Omental fat pad (tissue), 4 donors: ENCODE measurements at places on chromosomes 2 and 18. TPM values are rescaled to one million over a fixed set of nuclear protein-coding genes. Genes with fewer than 3 reads are reported as not detected.

DNA sequence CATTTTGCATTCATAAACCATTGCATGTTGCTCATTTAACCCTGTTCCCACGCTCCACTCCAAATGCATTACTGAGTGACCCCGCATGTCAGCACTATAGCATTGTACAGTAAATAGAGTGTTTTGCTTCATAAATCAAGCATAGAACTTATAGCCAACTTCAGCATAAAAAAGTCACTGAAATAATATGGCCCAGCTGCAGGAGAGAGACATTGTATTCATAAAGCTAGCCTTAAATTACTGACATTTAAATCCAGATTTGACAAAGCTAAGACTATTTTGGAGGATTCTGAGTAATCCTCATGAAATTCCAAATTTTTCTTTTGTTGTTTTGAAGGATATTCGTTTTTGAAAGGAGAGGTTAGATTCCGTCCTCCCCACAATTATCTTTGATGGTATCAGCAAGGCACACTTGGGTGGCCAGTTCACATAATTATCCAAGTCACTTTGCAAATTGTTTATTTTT, 320.9 kb upstream of the TCF4 start:
- DNase-seq = no peak

GRCh38 chr18:55328301-55328700, 259.7 kb downstream of the TCF4 start:
- no peak for DNase-seq

GRCh38 chr2:100906131-100906530, 86.2 kb downstream of the NPAS2 start:
- DNase-seq = no peak

DNA sequence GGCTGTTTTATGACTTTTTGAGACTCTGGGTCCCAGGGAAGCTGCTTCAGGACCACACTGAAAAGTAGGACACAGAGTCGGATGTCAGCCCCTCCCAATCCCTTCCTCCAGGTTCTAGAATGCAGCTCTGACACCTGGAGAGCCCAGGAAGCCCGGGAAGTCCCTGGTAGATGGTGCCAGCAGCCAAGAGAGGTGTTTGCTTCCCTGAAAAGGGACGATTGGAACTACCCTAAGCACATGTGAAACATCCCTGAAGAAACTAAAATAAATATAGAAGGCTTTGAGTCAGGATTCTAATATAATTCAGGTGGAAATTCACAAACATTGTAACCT, 163.2 kb upstream of the CYRIA start:
- no peak for DNase-seq

The IL1F10 gene
- not detected for total RNA-seq

DNA sequence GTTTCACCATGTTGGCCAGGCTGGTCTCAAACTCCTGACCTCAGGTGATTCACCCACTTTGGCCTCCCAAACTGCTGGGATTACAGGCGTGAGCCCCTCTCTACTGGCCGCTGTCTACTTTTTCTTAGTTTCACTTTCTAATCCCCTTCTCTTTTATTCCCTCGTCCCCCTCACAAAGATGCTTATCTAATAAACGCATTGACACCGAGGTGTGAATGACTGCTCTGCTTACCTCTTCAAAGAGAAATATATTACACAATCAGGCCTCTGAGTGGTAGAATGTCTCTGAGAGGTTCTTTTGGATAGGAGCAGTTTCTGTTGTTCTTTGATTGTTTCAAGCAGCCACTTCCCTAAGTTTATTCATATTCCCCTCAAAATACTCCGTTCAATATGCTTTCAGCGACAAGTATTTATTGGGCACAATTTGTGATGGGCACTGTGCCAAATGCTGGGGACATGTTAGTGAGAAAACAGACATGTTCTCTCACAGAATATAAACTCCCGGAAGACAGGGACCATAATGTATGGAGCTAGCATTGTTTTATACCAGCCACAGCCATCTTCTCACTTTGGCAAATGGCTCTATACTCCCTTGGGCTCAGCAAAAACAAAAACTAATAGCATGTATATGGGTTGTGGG, 34.7 kb upstream of the RAPH1 start:
- no peak for DNase-seq

The LYPD1 gene
- total RNA-seq = not detected

DNA sequence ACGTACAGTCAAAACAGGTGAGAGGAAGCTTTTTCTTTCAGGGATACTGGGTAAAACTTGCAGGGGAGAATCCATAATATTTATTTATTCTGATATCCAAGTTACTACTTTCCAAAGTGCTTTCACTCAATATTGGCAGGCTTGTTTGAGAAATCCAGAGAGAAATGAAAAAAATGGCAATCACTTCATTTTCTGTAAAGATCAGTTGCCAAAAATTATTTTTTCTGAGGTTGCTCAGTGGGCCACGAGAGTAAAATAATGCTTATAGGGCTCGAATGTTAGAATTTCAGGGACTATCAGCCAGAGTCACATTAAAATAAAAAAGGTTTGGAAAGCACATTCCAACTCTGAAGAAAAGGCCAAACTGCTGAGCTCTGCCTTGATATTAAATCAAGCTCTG, 324.6 kb upstream of the RND3 start:
- DNase-seq = no peak

GRCh38 chr2:120174963-120175581, 48.1 kb downstream of the TMEM185B start:
- DNase-seq = no peak

The ABHD1 gene
- total RNA-seq = 0.65 TPM

The MYCN gene
- 0.19 TPM for total RNA-seq

GRCh38 chr18:45871431-45872084, 46.1 kb downstream of the SIGLEC15 start:
- DNase-seq = no peak

The RPRM gene
- 15.1 TPM for total RNA-seq

- no peak for DNase-seq
These were observed 36.3 kb downstream of the CXCR4 start for GRCh38 chr2:136081582-136082210.

The SP100 gene
- total RNA-seq = 147 TPM

The RNU2-63P gene
- total RNA-seq = not detected

DNA sequence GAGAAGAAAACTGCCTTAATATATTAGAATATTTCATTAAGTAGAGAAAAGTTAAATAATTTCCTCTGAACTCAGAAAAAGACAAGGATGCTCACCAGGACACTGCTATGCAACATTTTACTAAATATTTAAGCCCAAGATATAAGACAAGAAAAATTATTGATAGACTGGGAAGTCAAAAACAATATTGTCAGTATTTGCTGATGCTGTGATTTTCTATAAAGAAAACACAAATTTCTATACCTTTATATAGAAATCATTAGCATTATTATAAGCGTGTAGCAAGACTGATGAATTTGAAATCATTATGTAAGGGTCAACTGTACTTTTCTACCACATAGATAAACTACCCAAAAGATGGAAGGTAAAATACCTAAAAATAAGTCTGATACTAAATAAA, 451.0 kb downstream of the RNF144A start:
- DNase-seq = no peak

- no peak for DNase-seq
These were observed 2.2 kb downstream of the UBXN4 start for GRCh38 chr2:135743860-135744259.

- no peak for DNase-seq
These were observed 8.6 kb upstream of the COBLL1 start for GRCh38 chr2:164850235-164850634.
